ENCODE measurements at places on chromosomes 7 and 10. TPM values are rescaled to one million over a fixed set of nuclear protein-coding genes. Genes with fewer than 3 reads are reported as not detected.

DNA sequence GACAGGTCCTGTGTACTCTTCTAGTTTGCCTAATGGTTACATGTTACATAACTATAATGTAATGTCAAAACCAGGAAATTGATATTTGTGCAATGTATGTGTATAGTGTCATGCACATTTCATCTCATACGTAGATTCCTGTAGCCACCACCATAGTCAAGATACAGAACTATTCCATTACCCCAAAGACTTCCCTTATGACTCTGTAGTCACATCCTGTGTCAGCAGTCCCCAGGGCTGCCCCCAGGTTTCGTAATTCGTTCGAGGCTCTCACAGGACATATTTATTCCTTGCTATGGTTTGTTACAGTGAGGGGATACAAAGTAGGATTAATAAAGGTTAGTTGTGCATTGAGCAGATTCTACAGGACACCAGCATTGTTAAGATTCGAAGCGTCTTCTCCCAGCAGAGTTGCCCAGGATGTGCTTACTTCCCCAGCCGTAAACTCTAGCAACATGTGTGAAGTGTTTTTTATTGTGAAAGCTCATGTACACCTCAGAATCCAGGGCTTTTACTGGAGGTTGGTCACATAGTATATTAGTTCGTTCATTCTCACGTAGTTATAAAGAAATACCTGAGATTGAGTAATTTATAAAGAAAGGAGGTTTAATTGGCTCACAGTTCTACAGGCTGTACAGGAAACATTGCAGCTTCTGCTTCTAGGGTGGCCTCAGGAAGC lies 18.6 kb downstream of the RABGEF1 start:
- H3K27me3 ChIP-seq, result no peaks in the 10 kb centered on the region
- no peak overlapping the region for H3K27ac ChIP-seq
- no peaks in the 10 kb centered on the region for H3K36me3 ChIP-seq
- no peak overlapping the region for H3K4me3 ChIP-seq
- DNase-seq, result no peak
- no peaks in the 10 kb centered on the region for H3K4me1 ChIP-seq

- no peak overlapping the region for H3K27ac ChIP-seq
- no peaks in the 10 kb centered on the region for H3K27me3 ChIP-seq
- H3K4me3 ChIP-seq, result no peak overlapping the region
- DNase-seq, result no peak
- H3K36me3 ChIP-seq, result peaks cover 5% of the 10 kb centered on the region
Measured at GRCh38 chr7:77328669-77329068, 87.5 kb downstream of the GSAP start.

DNA sequence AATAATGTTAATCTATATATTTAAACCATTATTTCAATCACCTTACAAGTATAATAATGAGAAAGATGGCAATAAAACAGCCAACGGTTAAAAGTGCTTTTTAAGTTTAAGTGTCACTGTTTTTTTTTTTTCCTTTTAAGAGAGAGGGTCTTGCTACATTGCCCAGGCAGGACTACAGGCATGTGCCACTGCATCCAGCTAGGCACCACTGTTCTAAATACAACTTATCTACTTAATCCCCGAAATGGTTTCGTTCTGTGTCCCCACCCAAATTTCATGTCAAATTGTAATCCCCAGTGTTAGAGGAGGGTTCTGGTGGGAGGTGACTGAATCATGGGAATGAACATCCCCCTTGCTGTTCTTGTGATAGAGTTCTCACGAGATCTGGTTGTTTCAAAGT lies 49.7 kb downstream of the TNPO3 start:
- peaks cover 17% of the 10 kb centered on the region for H3K36me3 ChIP-seq
- no peak overlapping the region for H3K4me3 ChIP-seq
- no peak for DNase-seq
- H3K27me3 ChIP-seq, result no peaks in the 10 kb centered on the region
- H3K27ac ChIP-seq, result no peak overlapping the region

DNA sequence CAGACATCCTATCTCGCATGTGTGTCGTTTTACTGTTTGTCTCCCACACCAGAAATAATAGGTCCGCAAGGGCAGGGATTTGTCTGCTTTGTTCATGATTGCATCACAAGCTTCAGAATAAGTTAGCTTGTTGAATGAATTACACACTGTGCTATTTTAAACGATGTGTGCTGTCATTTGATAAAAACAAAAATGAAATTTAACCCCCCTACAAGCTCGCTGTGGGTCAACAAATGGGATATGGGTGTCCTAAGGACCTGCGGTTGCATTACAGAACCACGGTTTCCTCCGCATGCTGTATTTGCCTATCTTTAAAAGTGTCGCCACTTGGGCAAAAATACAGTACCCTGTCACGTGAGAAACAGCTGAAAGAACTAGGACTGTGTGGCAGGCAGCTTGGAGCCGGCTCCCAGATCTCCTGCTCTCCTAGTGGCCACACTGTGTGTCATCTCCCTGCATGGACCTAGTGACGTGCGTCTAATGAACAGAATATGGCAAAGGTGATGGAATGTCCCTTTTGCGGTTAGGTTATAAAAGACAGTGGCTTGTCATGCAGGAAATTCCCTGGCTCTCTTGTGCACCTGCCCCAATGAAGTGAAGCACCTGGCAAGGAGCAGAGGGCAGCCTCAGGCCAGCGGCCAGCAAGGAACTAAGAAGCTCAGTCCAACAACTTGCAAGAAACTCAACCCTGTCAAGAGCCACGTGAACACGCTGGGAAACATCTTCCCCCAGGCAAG lies 32.9 kb upstream of the CRYGN start:
- H3K27me3 ChIP-seq, result no peaks in the 10 kb centered on the region
- peaks cover 19% of the 10 kb centered on the region for H3K4me1 ChIP-seq
- no peak overlapping the region for H3K4me3 ChIP-seq
- H3K36me3 ChIP-seq, result peaks cover 39% of the 10 kb centered on the region
- no peak overlapping the region for H3K27ac ChIP-seq

GRCh38 chr7:69204943-69205342 lies 393.3 kb upstream of the AUTS2 start:
- H3K36me3 ChIP-seq, result no peaks in the 10 kb centered on the region
- H3K4me1 ChIP-seq, result no peaks in the 10 kb centered on the region
- H3K4me3 ChIP-seq, result no peak overlapping the region

RBP4 gene
- 1.5 TPM for total RNA-seq

SPDYE8 gene
- total RNA-seq, result not detected

EVX1 gene
- total RNA-seq, result not detected

CPSF4 gene
- total RNA-seq, result 33.4 TPM
